NCI-H1930 (cell line): ENCODE measurements at places on chromosomes 4 and X.

DNA sequence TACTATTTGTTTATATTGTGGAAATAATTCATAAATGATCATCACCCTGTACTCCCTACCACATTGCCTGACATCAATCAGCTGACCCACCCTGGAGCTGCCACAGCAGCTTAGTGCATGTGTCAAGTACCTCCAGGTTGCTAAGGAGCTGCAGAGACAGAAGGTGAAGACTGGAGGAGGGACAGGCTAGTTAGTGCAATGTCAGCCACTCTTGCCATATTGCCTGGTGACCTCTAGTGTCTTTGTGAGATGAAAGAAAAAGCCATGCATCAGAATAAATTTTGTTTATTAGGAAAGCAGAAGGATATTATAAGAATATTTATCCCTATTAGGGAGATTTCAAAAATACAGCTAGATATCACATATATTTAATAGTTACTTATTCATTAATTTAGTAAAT, 243.9 kb upstream of the FAT4 start:
- no peak for DNase-seq

- DNase-seq, result peak; percentile 3
Observed at GRCh38 chr4:186144198-186144945, 39.9 kb downstream of the FAM149A start.

DNA sequence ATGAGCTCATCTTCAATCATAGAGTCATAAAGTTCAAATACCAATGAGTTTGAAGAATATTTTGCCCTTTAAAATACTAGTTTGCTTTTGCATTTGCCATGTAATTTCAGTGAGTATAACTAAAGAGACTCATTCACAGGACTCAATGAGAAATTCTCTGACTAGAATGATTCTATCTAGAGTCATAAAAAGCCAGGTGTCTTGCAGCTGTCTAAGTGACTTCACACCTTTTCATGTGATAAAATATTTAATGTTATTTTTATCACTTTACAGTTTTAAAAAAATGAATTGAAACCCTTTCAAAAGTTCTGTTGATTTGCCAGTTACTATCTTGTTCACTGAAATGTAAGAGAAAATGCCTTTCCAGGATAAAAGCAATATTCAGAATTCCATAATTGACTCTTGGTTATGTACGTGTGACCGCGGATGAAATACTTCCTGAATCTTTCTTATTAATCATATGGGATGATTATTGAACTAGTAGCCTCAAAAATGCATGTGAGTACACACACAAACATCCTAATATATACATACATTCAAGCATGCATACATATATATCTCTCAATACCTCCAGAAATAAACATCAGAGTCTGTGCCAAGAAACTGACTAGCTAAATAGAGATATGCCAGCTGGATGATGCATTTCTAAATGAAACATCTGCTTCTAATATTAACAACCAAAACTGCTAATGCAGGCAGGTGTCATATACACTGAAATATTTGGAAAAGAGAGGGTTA, 87.0 kb downstream of the GABRB1 start:
- no peak for DNase-seq

GRCh38 chr4:66629927-66630326, 915.4 kb downstream of the CENPC start:
- no peak for DNase-seq

DNA sequence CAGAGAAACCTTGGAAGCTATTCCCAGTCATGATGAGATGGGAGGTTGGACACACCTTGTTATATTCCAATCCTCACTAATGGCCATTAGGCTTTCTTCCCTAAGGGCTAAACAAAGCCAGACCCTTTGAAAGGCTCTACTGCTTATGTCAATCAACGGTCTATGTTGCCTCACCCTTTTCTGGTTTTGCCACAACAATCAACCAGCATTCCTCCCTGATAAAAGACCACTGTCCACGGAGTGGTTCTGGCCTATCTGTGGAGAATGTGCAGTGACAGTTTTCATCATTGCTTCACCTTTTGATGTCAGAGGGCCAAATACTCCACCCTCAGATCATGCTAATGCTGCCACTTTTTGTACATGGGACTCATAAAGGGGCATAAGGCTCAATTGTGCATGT, 913.4 kb downstream of the RPA4 start:
- no peak for DNase-seq
